Left renal cortex interstitium (tissue), 4 donors: ENCODE measurements at places on chromosomes 3 and 15. TPM values are rescaled to one million over a fixed set of nuclear protein-coding genes. Genes with fewer than 3 reads are reported as not detected.

SPATA12 gene
- polyA plus RNA-seq: 0.06 TPM

TRPM1 gene
- polyA plus RNA-seq: 0.29 TPM

GRCh38 chr3:71039332-71039731 lies 544.2 kb downstream of the FOXP1 start:
- DNase-seq: no peak

DNA sequence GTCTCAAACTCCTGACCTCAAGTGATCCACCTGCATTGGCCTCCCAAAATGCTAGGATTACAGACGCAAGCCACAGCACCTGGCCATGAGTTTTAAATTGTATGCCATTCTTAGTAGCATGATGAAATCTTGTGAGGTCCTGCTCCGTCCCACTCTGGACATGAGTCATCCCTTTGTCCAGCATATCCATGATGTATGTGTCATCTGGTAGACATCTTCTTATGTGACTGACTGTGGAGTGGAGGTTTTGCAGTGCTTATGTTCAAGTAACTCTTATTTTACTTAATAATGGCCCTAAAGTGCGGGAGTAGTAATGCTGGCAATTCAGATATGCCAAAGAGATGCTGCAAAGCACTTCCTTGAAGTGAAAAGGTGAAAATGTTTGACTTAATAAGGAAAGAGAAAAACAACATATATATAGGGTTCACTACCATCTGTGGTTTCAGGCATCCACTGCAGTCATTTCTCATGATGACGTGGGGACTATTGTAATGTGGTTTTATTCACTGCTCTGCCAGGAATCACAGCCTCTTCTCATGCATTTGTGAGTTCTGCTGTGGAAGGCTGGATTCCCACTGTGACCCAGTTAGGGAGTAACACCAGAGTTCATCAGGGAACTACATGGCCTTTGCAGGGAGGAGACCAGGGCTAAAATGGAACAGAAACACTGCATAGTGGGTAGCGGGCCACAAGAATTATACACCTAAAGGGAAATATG lies 204.6 kb upstream of the STRIT1 start:
- DNase-seq: no peak

GRCh38 chr15:45641374-45641781 lies 6.5 kb downstream of the SQOR start:
- DNase-seq: no peak

DNA sequence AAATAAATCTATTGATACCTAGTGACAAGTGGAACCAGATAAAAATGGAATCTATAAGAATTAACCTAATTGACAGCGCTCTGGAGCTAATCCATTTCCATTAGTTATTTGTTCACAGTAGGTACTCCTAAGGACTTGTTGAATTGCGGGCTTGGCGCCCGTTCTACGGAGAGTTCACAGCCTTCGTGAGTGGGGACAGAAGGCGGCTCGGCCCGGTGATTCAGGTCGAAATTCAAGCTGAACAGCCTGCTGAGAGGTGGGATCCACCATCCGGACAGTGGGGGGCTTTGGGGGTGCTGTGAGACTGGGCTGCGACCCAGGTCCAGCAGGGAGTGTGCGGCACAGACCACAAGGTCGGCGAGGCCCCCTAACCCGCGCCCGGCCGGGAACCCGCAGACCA lies 779 bp upstream of the CTNNB1 start:
- no peak for DNase-seq

- DNase-seq: no peak
Observed at GRCh38 chr3:99458013-99458412, 180.4 kb upstream of the COL8A1 start.
